ENCODE measurements at places on chromosomes 6 and 20. TPM values are rescaled to one million over a fixed set of nuclear protein-coding genes. Genes with fewer than 3 reads are reported as not detected.

The CLVS2 gene
- total RNA-seq, result not detected

The CRIP3 gene
- 6.4 TPM for total RNA-seq

The AURKA gene
- 130 TPM for total RNA-seq

The FOXA2 gene
- not detected for total RNA-seq

The TRIM15 gene
- not detected for total RNA-seq

The CTSZ gene
- 37.1 TPM for total RNA-seq

The CSNK2A1 gene
- total RNA-seq, result 154 TPM

The SAMD3 gene
- total RNA-seq, result 0.95 TPM

The CYP39A1 gene
- total RNA-seq, result not detected

The SLC25A27 gene
- 0.64 TPM for total RNA-seq

The PTCHD4 gene
- total RNA-seq, result not detected
